Bronchial epithelial cell (primary cell): ENCODE measurements at places on chromosomes 1 and 21. TPM values are rescaled to one million over a fixed set of nuclear protein-coding genes. Genes with fewer than 3 reads are reported as not detected.

BCL2L15 gene
- total RNA-seq: under 0.01 and 1.0 TPM in 2 replicates

OBSCN gene
- total RNA-seq: 6.3 and 7.6 TPM in 2 replicates

BCAR3 gene
- 26.2 and 69.5 TPM in 2 replicates for total RNA-seq

LCE1F gene
- total RNA-seq: not detected in 2 replicates

CELA3B gene
- not detected in 2 replicates for total RNA-seq
